A549 treated with CORT108297 at 1 μM for 4 hours (cell line): ENCODE measurements at places on chromosomes 1 and 21. TPM values are rescaled to one million over a fixed set of nuclear protein-coding genes. Genes with fewer than 3 reads are reported as not detected.

TLCD4 gene
- 7.2 to 13.5 TPM (median 10.6 TPM) in 5 replicates for total RNA-seq

PADI2 gene
- 0.98 to 1.5 TPM (median 1.3 TPM) in 5 replicates for total RNA-seq

BATF3 gene
- total RNA-seq = 20.0 to 35.4 TPM (median 33.7 TPM) in 5 replicates

G0S2 gene
- total RNA-seq = 2.7 to 3.3 TPM (median 3.0 TPM) in 5 replicates

LCE1D gene
- total RNA-seq = not detected in 5 replicates

RIPK4 gene
- 13.4 to 17.3 TPM (median 15.3 TPM) in 5 replicates for total RNA-seq

CD34 gene
- total RNA-seq = not detected in 5 replicates

CFAP45 gene
- 0.61 to 0.79 TPM (median 0.73 TPM) in 5 replicates for total RNA-seq

FLAD1 gene
- 37.8 to 47.0 TPM (median 44.5 TPM) in 5 replicates for total RNA-seq

CYP4A11 gene
- not detected in 5 replicates for total RNA-seq

PLEKHN1 gene
- total RNA-seq = 4.7 to 7.6 TPM (median 6.5 TPM) in 5 replicates

LCE3D gene
- total RNA-seq = 0.44 to 1.3 TPM (median 0.64 TPM) in 5 replicates

VHLL gene
- not detected in 5 replicates for total RNA-seq

LENEP gene
- not detected in 5 replicates for total RNA-seq

RNU1-3 gene
- total RNA-seq = 11.7 TPM in 1 of 5 replicates, not detected in the others

AVPR1B gene
- total RNA-seq = not detected in 5 replicates

RGS1 gene
- total RNA-seq = not detected in 5 replicates

ACTL8 gene
- 1.2 to 2.0 TPM (median 1.5 TPM) in 5 replicates for total RNA-seq

ALPL gene
- total RNA-seq = 0.12 to 0.30 TPM (median 0.22 TPM) in 5 replicates

METTL25B gene
- total RNA-seq = 20.7 to 26.6 TPM (median 25.5 TPM) in 5 replicates

B3GALT5 gene
- total RNA-seq = 0.22 to 0.32 TPM (median 0.25 TPM) in 5 replicates

YY1AP1 gene
- total RNA-seq = 44.8 to 48.8 TPM (median 44.8 TPM) in 5 replicates

NBPF6 gene
- total RNA-seq = 0.08 TPM in 1 of 5 replicates, not detected in the others

ILDR2 gene
- 0.02 to 0.12 TPM (median 0.05 TPM) in 4 of 5 replicates, not detected in the other for total RNA-seq

PYHIN1 gene
- not detected in 5 replicates for total RNA-seq

TMPRSS3 gene
- total RNA-seq = 0.14 to 0.42 TPM (median 0.19 TPM) in 5 replicates

ABCG1 gene
- total RNA-seq = 2.5 to 3.6 TPM (median 2.9 TPM) in 5 replicates

MEF2D gene
- total RNA-seq = 20.9 to 35.5 TPM (median 30.3 TPM) in 5 replicates

LRRN2 gene
- 14.3 to 20.0 TPM (median 16.5 TPM) in 5 replicates for total RNA-seq

GJA8 gene
- not detected in 5 replicates for total RNA-seq

TAF1A gene
- 9.5 to 11.7 TPM (median 10.2 TPM) in 5 replicates for total RNA-seq

OR2L2 gene
- total RNA-seq = not detected in 5 replicates

NEK7 gene
- 12.7 to 22.0 TPM (median 18.8 TPM) in 5 replicates for total RNA-seq

UBASH3A gene
- total RNA-seq = 0.10 to 0.16 TPM (median 0.13 TPM) in 5 replicates

CSF1 gene
- 19.9 to 24.6 TPM (median 23.9 TPM) in 5 replicates for total RNA-seq

OXCT2 gene
- total RNA-seq = 0.40 to 0.74 TPM (median 0.50 TPM) in 5 replicates

SPRR2G gene
- total RNA-seq = not detected in 5 replicates

OR2M3 gene
- not detected in 5 replicates for total RNA-seq

SLC22A15 gene
- total RNA-seq = 0.50 to 0.93 TPM (median 0.66 TPM) in 5 replicates

KCNQ4 gene
- 0.13 to 0.24 TPM (median 0.22 TPM) in 5 replicates for total RNA-seq

MMEL1 gene
- 0.18 TPM in 1 of 5 replicates, not detected in the others for total RNA-seq

GUCA2B gene
- 0.73 TPM in 1 of 5 replicates, not detected in the others for total RNA-seq

CELA2A gene
- total RNA-seq = 0.10 to 0.13 TPM in 2 of 5 replicates, not detected in the others
